ENCODE measurements at places on chromosomes 13 and 19. TPM values are rescaled to one million over a fixed set of nuclear protein-coding genes. Genes with fewer than 3 reads are reported as not detected.

- DNase-seq: peak; percentile 77
Observed at GRCh38 chr19:17075864-17076542, 426 bp downstream of the MYO9B start.

DACT3 gene
- 0.14 TPM for total RNA-seq

- no peak for DNase-seq
Observed at GRCh38 chr19:21498651-21499050, 6.8 kb upstream of the ZNF429 start.

GRCh38 chr13:31064636-31065035, 97.1 kb downstream of the HSPH1 start:
- DNase-seq: no peak

- DNase-seq: no peak
Observed at GRCh38 chr19:56834564-56835375, 5.8 kb downstream of the PEG3 start.

Measured in Karpas-422 (cell line).